ENCODE measurements at places on chromosomes 3 and 15. TPM values are rescaled to one million over a fixed set of nuclear protein-coding genes. Genes with fewer than 3 reads are reported as not detected.

The ATR gene
- 18.3 TPM for total RNA-seq

DNA sequence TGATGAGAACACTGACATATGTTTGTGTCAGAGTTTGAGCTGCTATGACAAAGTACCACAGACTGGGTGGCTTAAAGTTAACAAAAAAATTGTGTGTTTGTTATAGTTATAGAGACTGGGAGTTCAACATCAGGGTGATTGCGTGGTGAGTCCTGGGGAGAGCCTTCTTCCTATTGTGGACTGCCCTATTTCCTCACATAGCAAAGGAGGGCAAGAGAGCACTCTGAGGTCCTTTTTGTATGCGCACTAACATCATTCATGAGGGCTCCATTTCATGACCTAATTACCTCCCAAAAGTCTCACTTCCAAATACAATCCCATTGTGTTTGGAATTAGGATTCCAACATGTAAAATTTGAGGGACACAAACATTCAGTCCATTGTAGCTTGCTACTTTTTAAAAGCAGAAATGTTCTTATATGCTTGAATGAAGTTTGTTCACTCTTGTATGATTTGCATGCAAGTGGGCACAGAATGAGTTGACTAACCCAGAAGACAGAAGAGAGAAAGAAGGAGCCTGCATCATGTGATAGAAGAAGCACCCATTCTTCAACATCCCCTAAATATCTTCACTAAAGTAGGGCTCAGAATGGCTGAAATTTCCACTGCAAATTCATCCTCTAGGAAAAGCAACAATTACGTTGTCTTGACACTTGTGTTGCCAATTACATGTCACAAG is 18.9 kb upstream of the ALCAM start:
- no peak for DNase-seq

The INKA1 gene
- total RNA-seq: 4.2 TPM

DNA sequence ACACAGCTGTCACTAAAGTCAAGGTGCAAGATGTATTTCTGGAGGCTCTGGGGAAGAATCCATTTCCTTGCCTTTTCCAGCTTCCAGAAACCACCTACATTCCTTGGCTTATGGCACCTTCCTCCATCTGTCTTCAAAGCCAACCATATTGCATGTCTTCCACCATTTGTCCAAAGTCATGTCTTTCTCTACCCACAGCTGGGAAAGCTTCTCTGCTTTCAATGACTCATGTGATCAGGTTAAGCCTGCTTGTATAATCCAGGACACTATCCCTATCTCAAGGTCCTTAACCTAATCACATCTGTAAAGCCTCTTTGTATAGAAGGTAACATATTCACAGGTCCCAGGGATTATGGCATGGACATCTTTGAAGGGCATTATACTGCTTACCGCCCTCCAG is 14.2 kb downstream of the ARHGAP31 start:
- no peak for DNase-seq
